ENCODE measurements at places on chromosomes 2 and 18.

DNA sequence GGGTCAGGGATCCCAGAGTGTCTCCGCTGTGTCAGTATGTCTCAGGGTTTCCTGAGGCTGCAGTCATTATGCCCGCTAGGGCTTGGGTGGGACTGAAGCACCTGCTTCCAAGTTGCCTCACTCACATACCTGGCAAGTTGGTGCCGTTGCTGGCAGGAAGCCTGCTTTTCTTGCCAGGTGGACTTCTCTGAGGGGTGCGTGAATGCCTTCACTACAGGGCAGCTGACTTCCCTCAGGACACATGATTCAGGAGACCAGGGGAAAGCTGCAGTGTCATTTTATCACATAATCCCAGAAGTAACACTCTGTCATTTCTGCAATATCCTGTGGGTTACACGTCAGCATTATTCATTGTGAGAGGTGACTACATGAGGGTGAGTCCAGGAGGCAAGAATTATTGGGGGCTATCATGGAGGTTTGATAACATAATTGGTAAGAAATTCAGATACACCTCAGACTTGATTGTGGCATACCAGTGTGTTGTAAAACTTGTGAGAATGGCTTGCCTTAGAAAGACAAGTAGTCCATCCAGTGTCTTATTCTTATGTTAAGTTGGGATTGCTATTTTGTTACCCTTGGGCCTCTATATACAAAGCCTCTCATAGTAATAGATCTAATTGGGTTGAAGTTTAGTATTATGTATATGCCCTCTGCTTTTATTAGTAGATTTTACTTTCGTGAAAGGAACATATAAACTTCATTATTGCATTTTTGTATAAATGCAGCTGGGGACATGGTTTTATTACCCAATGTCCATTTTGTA, 44.1 kb downstream of the NEDD4L start:
- DNase-seq, result peak; percentile 25

GRCh38 chr2:105756435-105756834, 11.7 kb downstream of the NCK2 start:
- no peak for DNase-seq

GRCh38 chr2:40210344-40210967, 241.4 kb downstream of the SLC8A1 start:
- no peak for DNase-seq

DNA sequence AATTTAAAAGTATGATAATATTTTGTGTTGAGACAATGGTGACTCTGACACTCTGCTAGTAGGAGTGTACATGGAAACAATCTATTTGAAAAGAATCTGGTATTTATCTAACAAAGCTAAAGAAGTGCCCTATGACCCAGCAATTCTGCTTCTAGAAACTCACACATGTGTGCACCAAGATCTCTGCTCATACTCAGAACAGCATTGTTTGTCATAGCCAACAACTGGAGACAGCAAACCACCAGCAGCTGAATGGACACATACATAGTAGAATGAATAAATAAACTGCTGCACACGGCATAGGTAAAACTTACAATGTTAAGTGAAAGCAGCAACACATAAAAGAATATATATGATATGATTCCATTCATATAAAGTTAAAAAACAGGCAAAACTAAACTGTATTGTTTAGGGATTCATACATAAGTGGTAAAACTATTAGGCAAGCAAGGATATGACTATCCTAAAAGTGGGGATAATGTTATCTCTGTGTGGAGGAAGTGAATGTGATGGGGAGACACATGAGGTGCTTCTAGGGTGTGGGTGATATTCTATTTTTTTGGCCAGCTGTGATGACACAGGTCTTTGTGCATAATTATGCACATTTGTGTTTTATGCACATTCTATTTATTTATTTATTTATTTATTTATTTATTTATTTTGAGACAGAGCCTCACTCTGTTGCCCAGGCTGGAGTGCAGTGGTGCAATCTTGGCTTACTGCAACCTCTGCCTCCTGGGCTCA, 71.1 kb downstream of the RFTN2 start:
- DNase-seq, result no peak

DNA sequence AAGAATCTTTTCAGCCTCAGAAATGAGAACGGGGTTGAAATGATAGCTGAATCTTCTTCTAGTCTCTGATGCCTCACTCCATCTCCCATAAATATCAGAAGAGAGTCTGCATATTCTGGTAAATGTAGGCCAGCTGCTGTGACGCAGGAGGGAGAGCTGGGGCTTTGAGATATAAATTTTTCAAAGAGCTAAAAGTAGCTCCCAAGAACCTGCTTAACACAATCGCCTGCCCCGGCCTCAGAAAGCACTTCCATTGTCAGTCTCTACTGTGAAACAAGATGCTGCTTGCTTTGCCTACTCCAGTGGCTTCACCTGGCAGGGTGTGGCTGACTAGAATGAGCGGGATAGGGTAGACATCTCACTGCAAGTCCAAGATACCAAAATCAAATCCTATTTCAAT, 105.0 kb upstream of the CCDC150 start:
- no peak for DNase-seq

Measured in CD4-positive, alpha-beta T cell treated with Interleukin-1 beta for 1 hour (primary cell).